ENCODE measurements at places on chromosomes 11 and 22.

DNA sequence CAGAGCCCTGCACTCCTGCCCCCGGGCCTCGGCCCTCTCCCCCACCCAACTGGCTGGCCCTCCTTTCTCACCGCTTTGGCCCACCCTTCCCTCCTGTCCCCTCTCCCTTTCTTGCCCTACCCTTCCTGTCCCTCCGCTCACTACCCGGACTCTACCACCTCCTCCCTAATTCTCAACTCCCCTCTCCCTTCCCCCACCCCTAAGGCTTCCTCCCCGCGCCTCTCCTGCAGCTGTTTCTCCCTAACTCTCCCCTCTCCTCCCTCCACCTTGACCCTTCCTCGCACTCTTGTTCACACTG, 421 bp downstream of the SLC15A3 start:
- peaks cover 6% of the 10 kb centered on the region for H3K4me1 ChIP-seq
- ATAC-seq = no peak
- peak overlapping the region; percentile 71 for H3K4me3 ChIP-seq
- H3K36me3 ChIP-seq = no peaks in the 10 kb centered on the region
- H3K27ac ChIP-seq = no peak overlapping the region

DNA sequence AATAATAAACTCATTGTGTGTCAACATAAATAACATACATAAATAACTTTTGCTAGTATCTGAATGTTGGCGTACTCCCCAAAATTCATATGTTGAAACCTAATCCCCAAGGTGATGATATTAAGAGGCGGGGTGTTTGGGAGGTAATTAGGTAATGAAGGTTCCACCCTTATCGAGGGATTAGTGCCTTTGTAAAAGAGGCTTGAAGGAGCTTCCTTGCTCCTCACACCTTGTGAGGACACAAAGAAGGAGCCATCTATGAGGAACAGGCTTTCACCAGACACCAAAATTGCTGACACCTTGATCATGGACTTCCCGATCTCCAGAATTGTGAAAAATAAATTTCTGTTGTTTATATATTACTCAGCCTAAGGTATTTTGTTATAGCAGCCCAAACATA, 33.9 kb upstream of the CXCR5 start:
- peaks cover 7% of the 10 kb centered on the region for H3K4me1 ChIP-seq
- no peak for ATAC-seq
- no peak overlapping the region for H3K27ac ChIP-seq
- H3K36me3 ChIP-seq = no peaks in the 10 kb centered on the region
- H3K27me3 ChIP-seq = no peaks in the 10 kb centered on the region

DNA sequence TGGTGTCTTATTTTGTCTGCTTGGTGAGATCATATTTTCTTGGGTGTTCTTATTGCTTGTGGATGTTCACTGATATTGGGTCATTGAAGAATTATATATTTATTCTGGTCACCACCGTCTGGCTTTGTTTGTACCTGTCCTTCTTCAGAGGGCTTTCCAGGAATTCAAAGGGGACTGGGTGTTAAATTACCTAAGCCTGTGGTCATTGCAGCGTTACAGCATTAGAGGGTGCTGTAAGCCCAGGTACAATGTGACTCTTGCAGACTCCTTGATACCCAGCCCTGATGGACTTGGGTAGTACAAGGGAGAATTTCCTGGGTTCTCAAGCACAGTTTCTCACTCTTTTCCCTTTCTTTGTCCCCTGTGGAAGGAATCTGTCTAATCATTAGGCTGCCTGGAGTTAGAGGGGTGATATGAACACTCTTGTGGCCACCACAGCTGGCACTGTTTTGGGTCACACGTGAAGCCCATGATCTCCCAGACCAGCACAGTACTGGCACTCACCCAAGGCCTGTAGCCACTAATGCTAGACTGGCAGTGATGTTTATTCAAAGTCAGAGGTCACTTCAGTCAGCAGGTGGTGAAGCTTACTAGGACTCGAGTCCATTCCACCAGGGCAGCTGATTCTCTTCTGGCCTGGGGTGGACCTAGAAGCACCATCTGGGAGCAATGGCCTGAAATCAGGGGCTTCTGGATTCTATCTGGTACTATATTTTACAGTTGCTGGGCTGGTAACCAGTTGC, 56.1 kb upstream of the NARS2 start:
- H3K4me3 ChIP-seq = no peak overlapping the region
- no peaks in the 10 kb centered on the region for H3K36me3 ChIP-seq
- no peak for ATAC-seq
- H3K4me1 ChIP-seq = peaks cover 7% of the 10 kb centered on the region
- no peak overlapping the region for H3K27ac ChIP-seq

DNA sequence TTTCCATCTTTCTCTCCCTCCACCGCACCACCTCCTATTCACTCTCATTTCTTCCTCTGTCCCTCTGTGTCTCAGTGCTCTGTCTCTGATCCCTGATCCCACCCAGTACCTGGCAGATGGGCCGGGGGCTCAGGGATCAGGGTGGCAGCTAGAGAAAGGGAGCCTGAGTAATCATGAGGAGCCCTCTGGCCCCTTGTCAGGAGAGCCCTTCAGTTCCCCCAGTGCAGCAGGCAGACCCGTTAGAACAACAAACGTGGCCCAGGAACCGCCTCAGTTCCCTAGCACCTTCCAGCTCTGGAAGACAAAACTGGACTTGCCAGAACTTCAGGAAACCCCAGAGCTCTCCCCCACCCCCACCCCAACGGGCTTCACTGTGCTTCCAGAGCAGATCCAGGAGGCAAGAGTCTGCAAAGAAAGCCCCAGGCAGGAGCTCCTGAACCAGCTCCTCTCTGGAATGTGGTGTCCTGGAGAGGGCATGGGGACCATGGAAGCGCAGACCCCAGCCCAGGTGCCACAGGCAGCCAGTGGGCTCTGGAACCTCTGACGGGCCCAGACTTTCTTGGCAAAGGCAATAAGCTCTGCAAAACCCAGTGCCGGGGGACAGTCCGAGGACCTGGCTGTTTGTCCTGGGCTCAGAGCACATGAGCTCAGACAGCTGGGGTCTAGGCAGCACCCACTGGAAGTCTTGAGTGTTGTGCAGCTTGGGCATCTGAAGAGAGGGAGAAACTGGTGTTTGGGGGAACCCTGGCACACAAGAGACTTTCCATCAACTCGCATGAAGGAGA, 43.2 kb downstream of the LMO1 start:
- ATAC-seq = no peak
- H3K27me3 ChIP-seq = no peaks in the 10 kb centered on the region
- H3K36me3 ChIP-seq = no peaks in the 10 kb centered on the region
- H3K4me3 ChIP-seq = no peak overlapping the region
- no peak overlapping the region for H3K27ac ChIP-seq
- no peaks in the 10 kb centered on the region for H3K4me1 ChIP-seq

GRCh38 chr11:7665473-7666291, 7.6 kb downstream of the CYB5R2 start:
- no peak overlapping the region for H3K4me3 ChIP-seq
- ATAC-seq = peak; percentile 95
- no peak overlapping the region for H3K27ac ChIP-seq
- peaks cover 5% of the 10 kb centered on the region for H3K4me1 ChIP-seq

DNA sequence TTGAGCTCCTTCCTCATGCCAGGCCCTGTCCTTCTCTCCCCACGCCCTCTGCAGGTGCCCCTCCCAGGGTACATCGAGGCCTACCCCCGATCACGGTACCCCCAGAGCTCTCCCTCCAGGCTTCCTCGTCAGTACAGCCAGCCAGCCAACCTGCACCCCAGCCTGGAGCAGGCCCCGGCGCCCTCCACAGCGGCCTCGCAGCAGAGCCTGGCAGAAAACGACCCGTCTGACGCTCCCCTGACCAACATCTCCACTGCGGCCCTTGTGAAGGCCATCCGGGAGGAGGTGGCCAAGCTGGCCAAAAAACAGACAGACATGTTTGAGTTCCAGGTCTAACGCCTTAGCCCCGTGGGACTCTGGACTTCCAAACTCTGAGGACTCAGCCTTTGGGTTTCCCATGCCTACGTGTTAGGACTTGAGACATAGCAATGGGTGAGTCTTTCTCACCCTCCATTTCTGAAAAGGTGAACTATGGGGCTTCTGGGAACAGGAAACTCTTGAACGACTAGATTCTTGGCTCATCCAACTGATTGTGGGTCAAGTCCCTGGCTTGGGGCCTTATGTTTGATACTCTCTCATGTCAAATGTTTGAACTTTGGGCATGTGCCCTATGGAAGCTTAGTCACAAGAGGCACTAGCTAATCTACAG, 32.7 kb downstream of the C11orf91 start:
- H3K27me3 ChIP-seq = peaks cover 25% of the 10 kb centered on the region
- no peak overlapping the region for H3K27ac ChIP-seq
- H3K36me3 ChIP-seq = no peaks in the 10 kb centered on the region
- H3K4me1 ChIP-seq = peaks cover 12% of the 10 kb centered on the region
- ATAC-seq = no peak

DNA sequence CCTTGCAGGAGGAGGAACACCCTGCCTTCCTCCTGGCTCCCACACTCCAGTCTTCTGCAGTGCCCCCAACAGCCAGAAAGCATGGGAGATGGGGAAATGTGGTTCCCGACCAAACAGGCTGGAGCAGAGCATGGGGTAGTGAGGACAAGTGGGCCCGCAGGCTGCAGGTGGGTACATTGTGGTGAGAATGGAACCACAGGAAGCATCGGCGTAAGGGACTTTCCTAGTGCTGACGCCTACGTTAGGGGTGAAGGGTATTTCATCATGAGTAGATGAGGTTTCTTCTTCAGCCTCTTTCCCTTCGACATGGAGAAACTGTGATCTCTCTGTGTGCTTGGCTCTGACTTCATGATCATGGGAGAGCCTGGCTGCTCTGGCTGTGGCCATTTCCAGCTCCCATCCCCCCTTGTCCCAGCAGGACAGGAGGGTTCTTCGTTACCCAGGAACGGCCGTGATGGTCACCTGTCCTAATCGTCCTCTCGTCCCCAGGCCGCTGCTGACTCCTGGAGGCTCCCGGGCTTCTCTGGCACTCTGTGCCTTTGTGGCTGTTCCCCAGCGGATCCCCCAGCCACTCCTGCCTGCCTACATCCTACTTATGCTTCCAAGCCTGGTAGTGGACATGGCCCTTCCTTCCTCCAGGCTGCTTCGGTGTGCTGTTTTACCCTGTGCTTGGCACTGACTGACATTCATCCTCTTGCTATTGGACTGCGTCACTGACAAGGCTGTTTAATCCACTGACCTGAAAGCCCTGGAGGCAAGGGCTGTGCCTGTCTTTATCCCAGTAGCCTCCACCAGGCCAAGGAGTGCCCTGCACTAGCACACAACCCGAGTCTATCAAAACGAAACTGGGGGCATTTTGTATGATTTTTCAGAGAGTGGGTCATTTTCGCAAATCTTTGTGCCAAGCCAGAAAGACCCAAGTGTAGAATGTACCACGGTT, 65.2 kb upstream of the CECR2 start:
- peak; percentile 97 for ATAC-seq
- H3K4me3 ChIP-seq = peak overlapping the region; percentile 66
- H3K4me1 ChIP-seq = peaks cover 11% of the 10 kb centered on the region
- peak overlapping the region; percentile 88 for H3K27ac ChIP-seq
- H3K27me3 ChIP-seq = no peaks in the 10 kb centered on the region

GRCh38 chr11:44221456-44221855, 88.5 kb downstream of the ALX4 start:
- H3K36me3 ChIP-seq = peaks cover 29% of the 10 kb centered on the region
- H3K27me3 ChIP-seq = no peaks in the 10 kb centered on the region
- H3K4me1 ChIP-seq = no peaks in the 10 kb centered on the region
- ATAC-seq = no peak

GRCh38 chr11:104078245-104078644, 41.8 kb downstream of the DDI1 start:
- H3K27me3 ChIP-seq = peaks cover 5% of the 10 kb centered on the region
- no peak overlapping the region for H3K4me3 ChIP-seq
- ATAC-seq = no peak
- no peak overlapping the region for H3K27ac ChIP-seq

GRCh38 chr11:134532921-134533421, 120.9 kb upstream of the B3GAT1 start:
- no peak overlapping the region for H3K27ac ChIP-seq
- H3K36me3 ChIP-seq = no peaks in the 10 kb centered on the region
- ATAC-seq = no peak
- no peaks in the 10 kb centered on the region for H3K4me1 ChIP-seq
- peaks cover 16% of the 10 kb centered on the region for H3K27me3 ChIP-seq

DNA sequence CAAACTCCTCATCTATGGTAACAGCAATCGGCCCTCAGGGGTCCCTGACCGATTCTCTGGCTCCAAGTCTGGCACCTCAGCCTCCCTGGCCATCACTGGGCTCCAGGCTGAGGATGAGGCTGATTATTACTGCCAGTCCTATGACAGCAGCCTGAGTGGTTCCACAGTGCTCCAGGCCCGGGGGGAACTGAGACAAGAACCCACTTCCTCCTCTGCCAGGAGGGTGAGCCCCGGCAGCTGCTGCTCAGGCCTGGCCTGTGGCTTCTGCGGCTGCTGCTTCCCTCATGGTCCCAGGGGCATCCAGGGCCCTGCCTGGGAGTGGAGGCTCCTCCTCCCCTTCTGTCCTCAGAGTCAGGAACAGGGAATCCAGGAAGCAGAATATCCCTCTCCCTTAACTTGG, 98.4 kb downstream of the ZNF280B start:
- H3K27ac ChIP-seq = no peak overlapping the region
- H3K4me1 ChIP-seq = no peaks in the 10 kb centered on the region
- H3K27me3 ChIP-seq = peaks cover 68% of the 10 kb centered on the region
- H3K4me3 ChIP-seq = no peak overlapping the region

DNA sequence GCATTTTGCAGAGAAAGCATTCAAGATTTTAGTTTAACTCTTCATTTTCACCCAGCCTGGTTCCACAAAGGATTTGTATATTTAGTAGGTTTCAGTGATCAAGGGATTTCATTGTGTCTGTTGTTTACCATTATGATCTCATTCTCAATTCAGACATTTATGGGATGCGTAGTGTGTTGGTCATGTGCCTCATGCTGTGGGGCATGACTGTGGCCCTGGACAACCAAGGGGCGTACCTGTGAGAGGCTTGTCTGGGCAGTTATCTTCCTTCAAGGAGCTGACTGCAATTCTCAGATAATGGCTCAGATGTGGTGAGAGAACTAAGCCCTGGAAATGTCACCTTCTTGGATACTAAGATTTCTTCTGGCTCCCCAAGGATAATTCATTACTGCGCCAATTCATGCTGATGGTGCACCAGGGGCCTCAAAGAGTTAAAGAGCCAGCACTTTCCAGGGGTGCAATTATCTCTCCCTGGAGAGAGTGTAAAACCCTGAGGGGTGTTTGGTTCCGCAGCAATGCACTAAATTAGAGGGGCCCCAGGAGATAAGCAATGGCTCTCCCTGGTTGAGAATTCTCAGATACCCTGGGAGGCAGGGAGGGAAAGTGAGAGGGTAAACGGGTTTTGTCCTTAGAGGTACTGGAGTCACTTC, 32.2 kb downstream of the SLC6A5 start:
- no peak overlapping the region for H3K4me3 ChIP-seq
- no peaks in the 10 kb centered on the region for H3K36me3 ChIP-seq
- H3K27me3 ChIP-seq = peaks cover 11% of the 10 kb centered on the region
- H3K4me1 ChIP-seq = no peaks in the 10 kb centered on the region
- no peak overlapping the region for H3K27ac ChIP-seq

DNA sequence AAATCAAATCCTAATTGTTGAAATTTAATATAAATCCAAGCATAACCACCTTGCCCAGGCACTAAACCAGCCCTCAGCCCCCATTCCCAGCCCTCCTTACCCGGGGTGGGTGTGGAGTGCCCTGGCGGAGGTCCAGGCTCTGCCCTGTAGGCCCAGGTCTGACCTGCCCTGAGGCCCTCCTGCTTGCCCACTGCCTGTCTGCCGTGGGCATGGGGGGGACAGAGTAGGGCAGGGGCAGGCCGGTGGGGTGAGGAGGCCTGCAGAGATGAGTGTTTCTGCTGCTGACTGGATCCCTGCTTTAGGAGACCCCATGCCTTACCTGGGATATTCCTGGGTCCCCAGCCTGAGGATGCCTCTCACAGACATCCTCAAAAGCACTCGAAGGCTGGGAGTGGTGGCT, 3.6 kb upstream of the CHID1 start:
- H3K27me3 ChIP-seq = no peaks in the 10 kb centered on the region
- H3K36me3 ChIP-seq = peaks cover 5% of the 10 kb centered on the region
